ENCODE measurements at places on chromosomes 1 and 21.
A peak's percentile ranks its signal among the peaks of the same experiment; 100 is the strongest.

- DNase-seq: no peak
Measured at GRCh38 chr1:203025686-203026030, 633 bp upstream of the PPFIA4 start.

- no peak for DNase-seq
Measured at GRCh38 chr1:119593805-119594204, 54.3 kb downstream of the ZNF697 start.

DNA sequence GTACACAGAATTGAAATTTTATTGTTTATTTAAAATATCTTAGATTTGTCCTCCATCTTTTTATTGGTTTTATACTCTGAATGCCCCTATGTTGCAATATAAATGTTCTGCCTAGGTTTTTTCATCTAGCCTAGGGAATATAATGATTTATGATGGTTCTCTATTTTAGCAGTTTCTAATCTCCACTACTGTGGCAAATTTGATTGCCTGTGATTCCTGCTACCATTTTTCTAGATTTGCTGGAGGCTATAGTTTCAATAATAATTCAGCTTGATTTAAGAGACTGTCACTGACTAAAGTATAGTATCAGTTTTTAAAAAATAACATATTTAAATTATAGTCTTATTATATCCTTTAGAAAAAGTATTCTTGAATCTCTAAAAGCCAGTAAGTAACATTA lies 90.5 kb downstream of the USP25 start:
- no peak for DNase-seq

DNA sequence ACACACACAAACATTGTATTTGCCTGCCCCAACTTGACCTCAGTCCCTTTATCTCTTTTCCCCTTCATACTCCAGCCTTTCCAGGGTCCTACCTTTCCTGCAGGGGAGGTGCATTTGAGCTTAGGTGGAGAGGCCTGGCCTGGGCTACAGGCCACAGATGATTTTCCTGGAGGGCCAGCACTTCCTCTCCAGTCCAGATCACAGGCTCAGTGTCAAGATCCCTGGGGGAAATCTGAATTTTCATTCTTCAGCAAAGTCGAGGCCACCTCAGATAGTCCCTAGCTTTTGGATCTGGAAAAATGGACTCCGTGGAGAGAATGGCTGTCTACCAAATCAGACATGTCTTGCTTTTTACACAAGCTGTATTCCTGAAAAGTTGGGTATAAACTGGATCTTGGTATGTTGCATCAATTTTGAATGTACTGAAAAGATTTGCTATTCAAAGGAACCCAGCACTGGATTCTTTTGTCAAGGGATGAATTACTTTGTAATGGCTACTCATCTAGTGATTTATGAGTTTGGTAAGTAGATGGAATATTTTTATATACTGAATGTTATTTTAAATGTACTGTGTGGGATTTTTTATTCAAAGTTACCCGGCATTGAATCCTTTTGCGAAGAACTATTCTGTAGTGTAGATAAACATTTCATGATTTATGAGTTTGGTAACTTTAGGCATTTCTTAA lies 78.7 kb downstream of the DDR2 start:
- DNase-seq: no peak

GRCh38 chr1:112894561-112895011 lies 61.4 kb downstream of the SLC16A1 start:
- DNase-seq: no peak

DNA sequence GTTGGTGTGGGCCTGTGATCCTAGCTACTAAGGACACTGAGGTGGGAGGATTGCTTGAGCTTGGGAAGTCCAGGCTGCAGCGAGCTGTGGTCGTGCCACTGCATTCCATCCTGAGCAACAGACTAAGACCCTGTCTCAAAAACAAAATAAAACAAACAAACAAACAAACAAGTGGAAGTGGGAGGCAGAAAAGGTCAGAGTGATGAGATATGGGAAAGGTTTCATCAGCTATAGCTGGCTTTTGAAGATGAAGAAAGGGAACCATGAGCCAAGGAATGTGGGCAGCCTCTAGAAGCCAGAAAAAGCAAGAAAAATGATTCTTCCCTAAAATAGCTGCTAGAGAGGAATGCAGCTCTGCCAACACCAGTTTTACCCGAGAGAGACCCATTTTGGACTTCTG lies 10.6 kb upstream of the NUCKS1 start:
- DNase-seq: no peak

GRCh38 chr1:238489006-238489405 lies 598.3 kb upstream of the ZP4 start:
- no peak for DNase-seq

- DNase-seq: no peak
Measured at GRCh38 chr1:89936694-89937093, 58.2 kb upstream of the ZNF326 start.

- no peak for DNase-seq
Measured at GRCh38 chr1:70847013-70847412, 200.6 kb downstream of the PTGER3 start.

DNA sequence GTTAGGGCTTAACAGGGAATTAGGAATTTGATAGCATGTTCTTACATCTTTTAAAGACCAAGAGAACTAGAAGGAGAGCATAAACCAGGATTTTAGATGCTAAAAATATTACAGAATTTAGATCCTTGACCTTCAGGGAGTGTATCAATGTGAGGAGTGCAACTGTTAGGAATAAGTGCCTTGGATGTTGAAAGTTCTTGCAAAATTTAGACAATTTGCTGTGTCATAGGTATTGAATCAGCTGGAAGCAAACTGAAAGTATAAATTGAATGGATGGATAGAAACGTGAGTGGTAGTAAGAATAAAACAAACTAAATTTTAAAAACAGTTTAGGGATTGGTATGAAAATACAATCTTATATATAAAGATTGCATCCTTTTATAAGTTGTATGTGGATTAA lies 27.7 kb downstream of the PPP1R12B start:
- DNase-seq: no peak

GRCh38 chr1:63777286-63777685 lies 3.5 kb downstream of the ROR1 start:
- DNase-seq: no peak

- peak; percentile 1 for DNase-seq
Measured at GRCh38 chr1:116159177-116159576, 48.0 kb downstream of the MAB21L3 start.

GRCh38 chr1:156704930-156705320 lies 458 bp downstream of the CRABP2 start:
- DNase-seq: no peak
